ENCODE measurements at places on chromosomes 3 and 15. TPM values are rescaled to one million over a fixed set of nuclear protein-coding genes. Genes with fewer than 3 reads are reported as not detected.

The DNAH12 gene
- total RNA-seq: 0.07 TPM

DNA sequence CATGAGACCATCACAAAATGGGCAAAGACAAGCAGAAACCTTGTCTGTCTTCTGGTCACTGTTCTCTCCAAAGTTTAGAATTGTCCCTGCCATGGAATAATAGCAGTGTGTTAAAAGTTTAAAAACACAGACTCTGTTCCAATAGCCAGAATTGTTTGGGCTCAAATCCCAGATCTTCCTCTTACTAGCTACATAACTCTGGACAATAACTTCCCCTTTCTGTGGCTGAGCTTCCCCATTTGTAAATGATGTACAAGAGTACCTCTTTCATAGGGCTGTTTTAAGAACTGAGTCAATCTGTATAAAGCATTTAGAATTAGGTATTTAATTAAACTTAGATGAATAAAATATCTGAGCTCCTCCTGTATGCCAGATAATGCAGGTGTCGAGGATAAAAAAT is 623.0 kb downstream of the NTRK3 start:
- DNase-seq: no peak
- H3K27ac ChIP-seq: no peak overlapping the region
- no peaks in the 10 kb centered on the region for H3K27me3 ChIP-seq
- H3K4me3 ChIP-seq: no peak overlapping the region
- H3K4me1 ChIP-seq: no peaks in the 10 kb centered on the region

The ZNF80 gene
- 1.8 TPM for total RNA-seq

GRCh38 chr15:87710406-87710805 is 546.1 kb downstream of the NTRK3 start:
- H3K36me3 ChIP-seq: no peaks in the 10 kb centered on the region
- H3K4me3 ChIP-seq: no peak overlapping the region
- no peaks in the 10 kb centered on the region for H3K4me1 ChIP-seq
- no peak for DNase-seq
- no peak overlapping the region for H3K27ac ChIP-seq
- no peaks in the 10 kb centered on the region for H3K27me3 ChIP-seq

GRCh38 chr3:172087602-172088580 is 48.5 kb downstream of the FNDC3B start:
- no peak overlapping the region for H3K4me3 ChIP-seq
- peak; percentile 16 for DNase-seq
- peaks cover 28% of the 10 kb centered on the region for H3K4me1 ChIP-seq
- H3K36me3 ChIP-seq: no peaks in the 10 kb centered on the region
- H3K27me3 ChIP-seq: no peaks in the 10 kb centered on the region
- H3K27ac ChIP-seq: no peak overlapping the region

The CHRD gene
- total RNA-seq: not detected

DNA sequence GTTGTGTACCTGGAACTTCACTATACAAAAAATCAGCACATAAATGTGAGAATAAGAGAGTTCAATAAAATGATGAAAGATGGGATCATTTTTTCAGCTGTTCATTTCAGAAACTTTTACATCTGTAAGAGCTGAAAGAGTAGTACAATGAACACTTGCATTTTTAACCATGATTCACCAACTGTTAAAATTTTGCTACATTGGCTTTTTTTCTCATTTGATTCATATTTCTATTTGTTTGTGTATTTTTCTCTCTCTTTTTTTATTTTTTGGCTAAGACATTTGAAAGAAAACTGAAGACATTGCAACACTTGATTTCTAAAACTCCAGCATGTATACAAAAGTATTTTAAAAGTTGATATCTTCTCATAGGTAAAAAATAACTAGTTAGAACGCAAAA is 98.3 kb upstream of the CDIN1 start:
- H3K27me3 ChIP-seq: peaks cover 2% of the 10 kb centered on the region
- no peak for DNase-seq
- H3K4me3 ChIP-seq: no peak overlapping the region
- H3K36me3 ChIP-seq: no peaks in the 10 kb centered on the region
- no peaks in the 10 kb centered on the region for H3K4me1 ChIP-seq

GRCh38 chr15:59174835-59175831 is 31.5 kb upstream of the LDHAL6B start:
- no peak overlapping the region for H3K27ac ChIP-seq
- peaks cover 15% of the 10 kb centered on the region for H3K27me3 ChIP-seq
- no peaks in the 10 kb centered on the region for H3K4me1 ChIP-seq
- H3K36me3 ChIP-seq: no peaks in the 10 kb centered on the region

GRCh38 chr3:151609491-151609890 is 124.2 kb upstream of the AADACL2 start:
- H3K27ac ChIP-seq: no peak overlapping the region
- no peaks in the 10 kb centered on the region for H3K4me1 ChIP-seq
- H3K36me3 ChIP-seq: no peaks in the 10 kb centered on the region
- H3K4me3 ChIP-seq: no peak overlapping the region
- no peak for DNase-seq

- H3K4me3 ChIP-seq: no peak overlapping the region
- no peak for DNase-seq
- no peaks in the 10 kb centered on the region for H3K4me1 ChIP-seq
- H3K27me3 ChIP-seq: peaks cover 15% of the 10 kb centered on the region
- no peak overlapping the region for H3K27ac ChIP-seq
Observed at GRCh38 chr3:120831066-120831465, 76.9 kb upstream of the STXBP5L start.

GRCh38 chr3:73808862-73809509 is 184.2 kb upstream of the PDZRN3 start:
- no peak for DNase-seq
- no peaks in the 10 kb centered on the region for H3K4me1 ChIP-seq
- no peaks in the 10 kb centered on the region for H3K36me3 ChIP-seq
- no peak overlapping the region for H3K4me3 ChIP-seq
- no peak overlapping the region for H3K27ac ChIP-seq

- peaks cover 14% of the 10 kb centered on the region for H3K4me1 ChIP-seq
- no peaks in the 10 kb centered on the region for H3K27me3 ChIP-seq
- no peak overlapping the region for H3K4me3 ChIP-seq
- no peak overlapping the region for H3K27ac ChIP-seq
- no peak for DNase-seq
- no peaks in the 10 kb centered on the region for H3K36me3 ChIP-seq
Observed at GRCh38 chr15:90315278-90315982, 36.7 kb upstream of the ZNF774 start.

The GP9 gene
- not detected for total RNA-seq
